ENCODE measurements at places on chromosomes 1 and 21.

- DNase-seq = no peak
These were observed 30.3 kb downstream of the RSPH1 start for GRCh38 chr21:42465803-42466127.

- DNase-seq = no peak
These were observed 62.4 kb downstream of the KIRREL1 start for GRCh38 chr1:158055854-158056253.

GRCh38 chr1:156143765-156144489 lies 9.5 kb upstream of the SEMA4A start:
- no peak for DNase-seq

DNA sequence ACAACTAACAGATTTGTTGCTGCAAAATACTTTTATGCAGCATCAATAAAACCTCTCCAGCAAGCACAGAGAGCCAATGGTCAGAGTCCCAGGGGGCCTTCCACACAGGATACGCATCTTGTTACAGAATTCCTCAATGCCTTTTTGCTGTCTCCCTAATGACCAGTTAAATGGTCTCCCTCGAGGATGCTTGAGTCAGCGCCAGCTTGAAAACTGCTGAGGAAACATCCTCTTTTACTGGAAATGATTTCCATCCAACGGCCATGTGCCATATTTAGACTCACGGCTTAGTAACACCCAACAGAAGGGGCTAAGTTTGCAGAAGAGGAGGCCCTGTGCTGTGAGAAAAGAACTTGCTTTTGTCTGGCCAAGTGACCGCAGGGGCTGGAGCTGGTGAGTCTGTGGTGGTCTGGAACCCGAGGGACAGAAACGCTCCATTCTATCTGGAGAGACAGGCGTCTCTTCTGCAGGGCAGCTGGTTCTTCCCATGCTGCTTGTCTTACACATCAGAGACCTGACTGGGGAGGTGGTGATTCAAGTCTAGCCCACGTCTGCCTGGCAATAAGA lies 496.4 kb downstream of the SETD4 start:
- no peak for DNase-seq

DNA sequence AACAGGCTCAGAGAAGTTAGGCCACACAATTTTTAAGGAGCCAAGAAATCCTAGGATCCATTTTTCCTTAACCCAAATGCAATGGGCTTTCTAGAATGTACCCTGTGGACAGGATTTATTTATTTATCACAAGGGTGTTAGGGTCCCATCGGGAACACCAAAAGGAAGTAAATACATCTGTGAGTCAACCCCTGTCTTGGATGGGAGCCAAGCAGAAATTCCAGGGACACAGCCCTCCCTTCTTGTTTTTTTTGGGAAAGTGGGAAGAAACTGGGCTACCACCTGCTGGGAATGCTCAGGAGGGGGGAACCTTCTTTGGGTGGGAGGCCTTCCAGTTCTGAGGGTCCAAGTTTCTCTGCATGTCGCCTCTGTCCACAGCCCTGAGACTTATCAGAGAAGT lies 1.3 kb downstream of the CRNN start:
- DNase-seq = no peak

- DNase-seq = no peak
These were observed 17.2 kb upstream of the RASSF5 start for GRCh38 chr1:206489980-206490770.

GRCh38 chr21:37869661-37870060 lies 46.6 kb downstream of the KCNJ6 start:
- no peak for DNase-seq

DNA sequence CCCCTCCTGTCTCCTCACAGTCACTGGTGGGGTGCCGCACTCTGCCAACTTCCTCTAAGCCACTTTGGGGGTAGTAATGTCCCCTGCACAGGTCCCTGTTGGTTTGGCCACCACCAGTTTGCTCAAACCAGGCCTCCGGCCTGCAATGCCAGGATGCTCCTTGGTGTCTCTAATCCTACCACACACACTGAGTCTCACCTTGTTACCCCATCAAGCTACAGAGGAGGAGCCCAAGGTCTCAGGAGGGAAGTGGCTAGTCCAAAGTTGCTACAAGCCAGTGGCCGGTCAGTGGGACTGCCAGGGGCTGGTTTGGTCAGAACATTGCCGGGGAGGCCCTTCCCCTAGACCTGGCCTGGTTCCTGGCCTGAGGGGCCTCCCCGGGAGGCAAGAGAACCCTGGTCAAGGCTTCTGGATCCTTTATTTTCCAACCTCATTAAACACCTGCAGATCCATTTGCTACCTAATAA lies 21.5 kb upstream of the LRP8 start:
- DNase-seq = no peak

DNA sequence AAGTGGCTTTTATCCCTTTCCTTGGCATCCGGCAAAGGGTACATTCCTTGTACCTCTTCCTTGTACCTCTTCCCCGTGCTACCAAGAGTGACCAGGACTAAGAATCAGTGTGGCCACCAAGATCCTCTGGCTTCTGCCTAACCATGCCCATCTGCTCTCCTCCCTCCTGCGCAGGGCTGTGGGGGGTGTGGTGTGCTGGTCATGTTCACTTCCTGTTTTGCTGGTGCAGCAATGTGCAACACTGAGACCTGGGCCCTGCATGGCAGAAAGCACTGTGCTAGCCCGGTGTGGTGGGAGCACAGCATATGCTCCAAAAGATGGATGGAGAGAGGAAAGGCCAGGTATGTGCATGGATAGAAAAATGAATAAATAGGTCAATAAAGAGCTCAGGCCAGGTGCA lies 33.3 kb upstream of the TENT5C start:
- no peak for DNase-seq

DNA sequence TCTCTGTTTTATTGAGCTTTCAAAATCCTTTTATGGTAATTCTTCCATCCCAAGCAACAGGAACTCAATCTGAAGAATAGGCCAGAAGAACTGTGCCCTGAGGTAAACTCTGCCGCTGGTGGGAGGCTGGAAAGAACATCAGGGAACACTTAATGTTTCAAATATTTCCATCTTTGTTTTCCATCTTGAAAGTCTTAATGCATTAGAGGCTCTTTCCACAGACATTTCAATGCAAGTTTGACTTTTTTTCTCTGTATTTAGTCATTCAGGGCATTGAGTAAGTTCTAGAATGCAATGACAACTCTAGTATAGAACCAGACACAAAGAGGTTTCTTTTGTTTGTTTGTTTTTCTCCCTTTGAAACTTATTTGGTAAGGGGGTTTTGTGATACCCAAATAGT lies 61.5 kb downstream of the KIAA0040 start:
- DNase-seq = no peak

DNA sequence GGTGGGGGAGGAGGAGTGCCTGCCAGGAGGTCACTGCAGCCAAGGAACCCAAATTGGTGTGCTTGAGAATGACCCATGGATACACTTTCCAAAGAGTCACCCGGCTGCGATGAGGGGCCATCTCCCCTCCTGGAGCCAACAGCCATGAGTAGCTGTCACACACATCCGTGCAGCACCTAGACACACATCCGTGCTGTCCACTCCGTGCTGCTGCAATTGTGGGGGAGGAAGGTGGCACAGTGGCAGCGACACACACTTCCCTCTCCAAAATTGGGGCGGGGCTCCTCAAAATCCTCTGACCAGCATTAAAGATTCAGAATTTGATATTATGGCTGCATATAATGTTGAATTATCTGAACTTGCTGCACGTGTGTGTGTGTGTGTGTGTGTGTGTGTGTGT lies 15.8 kb downstream of the TP73 start:
- no peak for DNase-seq

GRCh38 chr1:51618715-51619114 lies 1.8 kb downstream of the OSBPL9 start:
- DNase-seq = no peak

DNA sequence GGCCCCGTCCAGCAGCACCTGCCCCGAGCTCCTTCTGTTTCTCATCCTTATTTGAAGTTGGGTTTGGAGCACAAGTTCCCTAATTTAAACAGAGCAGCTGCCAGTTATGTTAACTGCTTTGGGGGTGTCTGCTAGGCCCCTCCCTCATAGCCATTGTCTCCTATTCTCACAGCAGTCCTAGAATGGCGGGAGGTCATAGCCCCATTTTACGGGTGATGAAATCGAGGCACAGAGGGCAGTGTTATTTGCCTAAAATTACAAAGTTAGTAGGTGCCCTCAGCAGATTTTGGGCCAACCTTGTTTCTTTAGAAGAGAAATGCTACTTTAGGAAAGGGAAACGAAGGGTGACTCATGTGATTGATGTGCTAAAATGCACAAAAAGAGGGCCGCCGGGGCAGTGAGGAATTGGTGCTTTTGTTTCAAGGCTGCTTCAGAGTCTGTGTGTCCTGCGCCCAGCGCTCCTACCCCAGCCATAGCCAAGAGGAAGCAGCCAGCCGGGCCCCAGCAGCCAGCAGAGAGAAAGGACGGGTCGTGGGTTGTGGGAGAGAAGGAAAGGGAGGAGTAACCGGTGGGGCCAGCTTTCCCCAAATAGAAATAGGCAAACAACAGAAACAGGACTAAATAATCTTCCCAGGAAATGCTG lies 13.0 kb downstream of the VANGL1 start:
- no peak for DNase-seq

- DNase-seq = peak; percentile 85
These were observed at the start of gene SSR2 for GRCh38 chr1:156020293-156021092. SSR2 (minus strand) TSS chr1:156020951; CDS start chr1:156020167, 784 bp downstream.

DNA sequence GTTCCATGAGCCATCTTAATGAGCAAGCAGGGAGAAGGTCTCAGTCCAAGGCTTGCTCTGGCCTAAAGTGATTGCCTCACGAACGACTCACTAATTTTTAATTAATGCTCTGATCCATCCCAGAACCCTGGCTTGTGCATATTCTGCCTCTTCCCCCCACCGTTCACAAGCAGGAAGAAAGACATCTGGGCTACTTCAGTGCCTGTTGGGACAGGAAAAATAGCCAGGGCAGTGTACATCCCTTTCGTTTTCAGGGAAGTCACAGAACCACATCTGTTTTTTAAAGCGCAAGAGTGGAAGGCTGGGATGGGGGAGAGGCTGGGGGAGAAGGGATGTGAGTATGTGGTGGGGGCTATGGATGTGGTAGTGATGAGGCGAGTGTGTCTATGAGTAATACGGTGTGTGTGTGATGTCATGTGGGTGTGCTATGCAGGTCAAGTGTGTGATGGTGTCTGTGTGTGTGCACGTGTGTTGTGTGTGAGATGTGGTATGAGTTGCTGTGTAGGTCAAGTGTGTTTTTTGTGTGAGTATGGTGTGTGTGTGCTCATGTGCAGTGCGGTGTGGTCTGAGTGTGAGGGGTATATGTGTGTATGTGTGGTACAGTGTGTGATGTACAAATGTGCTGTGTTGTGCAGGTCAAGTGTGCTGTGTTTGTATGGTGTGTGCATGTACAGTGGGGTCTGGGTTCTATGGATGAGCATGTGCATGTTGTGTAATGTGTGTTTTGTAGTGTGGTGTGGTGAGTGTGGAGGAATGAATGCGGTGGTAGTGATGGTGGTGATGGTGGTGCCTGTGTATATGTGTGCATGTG lies 64.9 kb upstream of the SYT6 start:
- no peak for DNase-seq
